ENCODE measurements at places on chromosomes 5 and 9. TPM values are rescaled to one million over a fixed set of nuclear protein-coding genes. Genes with fewer than 3 reads are reported as not detected.

SLC22A5 gene
- 5.7 TPM for total RNA-seq

TMEM252 gene
- not detected for total RNA-seq

C1QTNF2 gene
- 1.6 TPM for total RNA-seq

SEMA6A gene
- total RNA-seq: 1.5 TPM

AK1 gene
- 151 TPM for total RNA-seq

DNA sequence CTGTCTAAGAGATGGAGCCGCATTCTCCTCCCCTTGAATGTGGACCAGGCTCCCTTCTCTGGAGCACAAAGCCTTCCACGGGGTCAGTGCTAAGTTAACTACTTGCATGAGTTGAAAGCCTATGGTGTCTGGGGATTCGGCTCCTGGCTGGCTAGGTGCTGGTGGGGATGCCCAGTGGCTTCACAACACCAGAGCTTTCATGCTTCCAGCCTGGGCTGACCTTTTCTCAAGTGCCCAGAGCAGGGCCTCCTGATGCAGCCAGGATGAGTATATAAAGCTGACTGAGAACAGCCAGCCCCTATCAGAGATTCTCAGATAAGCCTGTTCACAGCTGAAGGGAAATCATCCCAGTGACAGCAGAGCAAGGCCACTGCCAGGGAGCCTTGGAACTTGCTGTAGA lies 11.8 kb downstream of the GALNT12 start:
- DNase-seq: no peak

DNA sequence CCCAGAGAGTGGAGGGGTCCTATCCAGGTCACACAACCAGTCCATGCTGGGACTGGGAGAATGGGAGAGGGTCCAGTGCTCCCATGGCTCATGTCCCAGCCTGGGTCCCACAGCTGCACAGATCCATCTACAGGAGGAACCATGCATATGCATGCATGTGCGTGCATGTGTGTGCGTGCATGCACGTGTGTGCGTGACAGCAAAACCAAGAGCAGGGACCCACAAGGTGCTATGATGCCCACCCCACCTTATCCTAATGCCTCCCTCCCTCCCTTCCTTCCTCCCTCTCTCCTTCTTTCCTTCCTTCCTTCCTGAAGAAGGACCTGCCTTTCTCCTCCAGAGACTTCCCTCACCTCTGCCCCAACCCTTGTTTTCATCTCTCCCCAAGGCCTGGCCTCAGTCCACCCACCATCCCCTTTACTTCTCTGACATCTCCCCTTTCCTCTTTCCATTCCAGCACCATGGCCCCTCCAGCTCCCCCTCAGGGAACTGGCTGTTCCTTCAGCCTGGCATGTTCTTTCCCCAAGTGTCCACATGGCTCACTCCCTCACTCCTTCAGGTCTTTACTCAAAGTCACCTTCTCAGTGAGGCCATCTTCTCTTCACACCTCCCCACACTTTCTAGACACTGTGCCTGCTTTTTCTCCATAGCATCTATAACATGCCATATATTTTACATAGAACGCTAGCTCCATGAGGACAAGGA lies 21.8 kb downstream of the AQP7 start:
- no peak for DNase-seq

DNA sequence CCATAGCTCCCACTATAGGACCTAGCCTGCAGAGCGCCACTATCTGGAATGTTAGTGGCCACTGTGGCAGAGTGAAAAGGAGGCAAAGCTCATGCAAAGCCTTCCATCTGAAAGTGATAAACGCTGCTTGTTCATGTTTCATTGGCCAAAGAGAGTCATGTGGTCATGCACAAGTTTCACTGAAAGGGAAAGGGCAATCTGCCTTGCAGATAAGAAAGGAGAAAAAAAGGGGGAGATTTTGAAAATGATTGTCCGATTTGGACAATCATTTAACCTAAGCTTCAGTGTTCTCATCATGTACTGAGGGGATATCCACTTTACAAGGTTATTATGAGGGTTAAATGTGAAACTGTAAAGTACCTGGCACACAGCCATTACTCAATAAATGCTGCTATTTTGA lies 9.0 kb upstream of the MOB3B start:
- DNase-seq: no peak

- DNase-seq: no peak
These were observed 448 bp upstream of the ZNF782 start for GRCh38 chr9:96854651-96855273.

DNA sequence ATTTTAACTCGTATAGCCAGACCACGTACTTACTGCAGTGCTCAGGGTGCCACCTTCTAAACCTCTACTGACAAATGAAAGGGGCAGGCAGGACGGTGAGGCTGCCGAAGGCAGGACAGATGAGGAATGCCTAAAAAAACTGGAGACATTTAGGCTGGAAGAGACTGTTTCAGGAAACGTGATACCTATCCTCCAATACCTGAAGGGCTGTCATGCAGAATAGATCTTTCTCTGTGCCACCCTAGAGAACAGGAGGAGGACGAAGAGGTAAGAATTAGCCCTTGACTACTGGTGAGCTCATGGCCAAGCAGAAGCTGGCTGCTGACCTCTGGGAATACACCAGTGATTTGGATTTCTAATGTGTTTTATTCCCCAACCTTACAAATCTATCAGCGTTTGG lies 139.4 kb downstream of the EFNA5 start:
- DNase-seq: no peak

- peak; percentile 85 for DNase-seq
These were observed 6.3 kb downstream of the CRHBP start for GRCh38 chr5:76958991-76959767.

- peak; percentile 13 for DNase-seq
These were observed 27.1 kb downstream of the CDH9 start for GRCh38 chr5:27011274-27011673.

DNA sequence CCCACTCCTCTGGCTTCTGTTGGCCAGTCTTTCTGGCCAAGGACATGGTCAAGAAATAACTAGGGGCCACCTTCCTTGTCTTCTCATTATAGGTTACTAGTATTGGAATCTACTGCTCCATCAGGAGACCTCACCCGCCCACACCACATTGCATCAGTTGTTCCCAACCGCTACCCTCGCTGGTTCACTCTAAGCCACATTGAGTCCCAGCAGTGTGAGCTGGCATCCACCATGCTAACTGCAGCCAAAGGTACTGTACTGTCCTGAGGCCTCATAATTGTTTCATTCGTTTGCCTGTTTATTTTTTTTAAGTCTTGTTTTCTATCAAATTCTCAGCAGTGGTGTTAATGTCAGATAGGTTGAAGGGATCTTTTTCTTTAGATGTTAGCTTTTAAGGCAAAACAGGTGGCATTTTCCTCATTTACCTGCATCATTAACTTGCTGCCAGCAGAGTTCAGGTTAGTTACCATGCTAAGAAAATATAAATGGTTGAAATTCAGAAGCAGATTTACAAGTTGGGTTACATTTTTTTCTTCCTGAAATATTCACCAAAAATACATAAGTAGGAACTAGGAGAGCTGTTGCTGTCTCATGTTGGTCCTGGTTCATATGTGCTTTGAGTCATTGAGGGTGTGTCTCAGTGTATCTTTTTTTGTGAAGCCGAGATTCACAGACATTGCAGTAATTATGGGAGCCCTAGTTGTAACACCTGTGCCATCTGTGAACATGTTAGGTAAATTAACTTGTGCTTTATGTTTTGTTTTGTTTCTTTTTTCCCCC lies 206.9 kb downstream of the ZSWIM6 start:
- DNase-seq: no peak

DNA sequence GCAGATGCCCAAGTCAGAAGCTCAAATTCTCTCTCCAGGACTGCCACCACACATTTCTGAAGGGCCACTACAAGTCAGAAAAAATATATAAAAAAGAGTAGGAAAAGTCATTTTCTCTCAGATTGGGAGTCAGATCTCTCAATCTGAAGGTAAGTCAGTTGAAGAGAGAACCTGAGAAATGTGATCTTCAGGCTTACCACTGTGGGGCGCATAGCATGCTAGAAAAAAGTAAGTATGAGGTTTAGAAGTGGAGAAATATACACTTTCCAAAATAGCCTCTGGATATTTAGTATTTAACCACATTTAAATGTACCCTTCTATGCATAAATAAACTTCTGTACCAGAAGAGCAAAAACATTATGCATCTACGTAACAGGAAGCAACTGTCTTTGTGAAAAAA lies 800.7 kb upstream of the CTNND2 start:
- peak; percentile 6 for DNase-seq

- DNase-seq: no peak
These were observed 177.4 kb downstream of the SEC61B start for GRCh38 chr9:99399474-99399873.

GRCh38 chr5:126015235-126016181 lies 407.7 kb upstream of the GRAMD2B start:
- DNase-seq: peak; percentile 22

- DNase-seq: no peak
These were observed 7.4 kb downstream of the EEIG1 start for GRCh38 chr9:127973169-127974000.

DNA sequence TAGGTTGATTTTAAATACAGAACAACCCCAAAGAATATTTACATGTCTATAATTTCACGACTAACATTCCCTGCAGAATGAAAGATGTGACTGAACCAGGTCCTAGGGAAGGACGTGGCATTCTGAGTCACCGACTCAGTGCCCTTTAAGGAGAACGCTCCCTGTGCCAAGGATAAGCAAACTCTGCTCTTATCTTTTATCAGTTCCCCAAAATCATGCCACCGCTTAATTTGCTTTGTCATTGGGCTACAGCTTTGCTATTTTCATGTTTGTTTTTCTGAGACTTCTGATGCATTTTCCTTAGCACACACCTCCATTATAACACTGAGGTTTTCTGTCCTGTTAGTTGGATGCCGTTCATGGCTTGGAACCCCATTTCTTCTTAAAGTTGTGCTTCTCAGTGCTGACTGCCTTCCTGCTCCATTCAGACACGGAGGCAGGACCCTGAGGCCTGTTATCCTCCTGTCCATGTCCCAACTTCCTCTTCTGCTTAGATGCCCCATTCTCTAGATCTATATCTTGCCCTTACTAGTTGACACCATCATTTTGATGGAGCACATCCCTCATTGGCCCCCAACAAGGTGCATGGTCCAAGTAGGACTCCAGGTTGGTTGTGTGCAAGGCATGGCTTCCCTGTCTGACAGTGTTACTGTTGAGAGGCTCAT lies 11.2 kb upstream of the SEMA4D start:
- DNase-seq: no peak

GRCh38 chr5:168883281-168883741 lies 304.1 kb upstream of the PANK3 start:
- DNase-seq: no peak

- no peak for DNase-seq
These were observed 130.5 kb upstream of the GPR151 start for GRCh38 chr5:146646441-146646840.

- no peak for DNase-seq
These were observed 141.0 kb downstream of the LHFPL2 start for GRCh38 chr5:78507531-78507930.

- DNase-seq: no peak
These were observed 43.3 kb upstream of the SLCO6A1 start for GRCh38 chr5:102542057-102542456.

DNA sequence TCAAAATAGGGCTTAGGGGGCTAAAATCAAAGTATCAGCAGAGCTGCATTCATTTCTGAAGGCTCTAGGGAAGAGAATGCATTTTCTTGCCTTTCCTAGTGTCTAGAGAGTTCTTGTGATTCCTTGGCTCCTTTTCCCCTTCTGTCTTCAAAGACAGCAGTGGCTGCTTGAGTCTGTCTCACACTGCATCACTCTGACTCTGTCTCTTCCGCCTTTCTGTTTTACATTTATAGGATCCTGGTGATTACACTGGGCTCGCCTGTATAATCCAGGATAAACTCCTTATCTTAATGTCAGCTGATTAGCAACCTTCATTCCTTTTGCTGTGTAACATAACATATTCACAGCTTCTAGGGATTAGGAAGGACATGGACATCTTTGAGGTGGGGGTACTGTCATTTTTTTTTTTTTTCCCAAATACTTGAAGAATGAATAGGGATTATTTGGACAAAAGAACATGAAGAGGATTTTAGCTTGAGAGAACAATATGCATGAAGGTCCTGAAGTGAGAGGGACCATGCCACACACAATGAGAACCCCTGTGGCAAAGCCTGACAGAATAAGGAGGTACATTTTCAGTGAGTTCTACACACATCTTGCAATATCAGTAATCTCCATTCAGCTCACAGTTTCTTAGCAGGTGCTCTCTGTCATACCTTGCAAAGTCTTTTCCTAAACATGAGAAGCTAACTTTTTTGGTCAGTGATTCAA lies 267.6 kb downstream of the FAM170A start:
- no peak for DNase-seq

- DNase-seq: peak; percentile 60
These were observed 16.7 kb upstream of the KIF27 start for GRCh38 chr9:83937861-83938455.

- DNase-seq: no peak
These were observed 291.6 kb downstream of the DOCK8 start for GRCh38 chr9:506281-506680.

- no peak for DNase-seq
These were observed 88.9 kb upstream of the CXCL14 start for GRCh38 chr5:135667673-135668072.

DNA sequence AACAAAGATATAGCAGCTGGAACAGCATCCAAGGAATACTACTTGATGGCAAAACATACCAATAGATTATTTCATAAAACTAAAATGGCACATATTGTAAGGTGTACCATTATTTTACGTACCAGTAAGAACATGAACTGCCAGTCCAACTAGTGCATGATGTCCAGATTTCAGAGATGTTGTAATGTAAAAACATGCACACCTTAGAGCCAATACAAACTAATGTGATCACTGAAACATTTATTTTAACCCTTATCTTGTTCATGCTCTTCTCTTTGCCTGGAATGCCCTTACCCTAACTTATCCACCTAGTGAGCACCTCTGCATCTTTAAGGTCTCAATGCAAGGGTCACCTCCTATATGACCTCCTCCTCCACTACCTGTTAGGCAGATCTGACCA lies 172.0 kb downstream of the GLIS3 start:
- no peak for DNase-seq

DNA sequence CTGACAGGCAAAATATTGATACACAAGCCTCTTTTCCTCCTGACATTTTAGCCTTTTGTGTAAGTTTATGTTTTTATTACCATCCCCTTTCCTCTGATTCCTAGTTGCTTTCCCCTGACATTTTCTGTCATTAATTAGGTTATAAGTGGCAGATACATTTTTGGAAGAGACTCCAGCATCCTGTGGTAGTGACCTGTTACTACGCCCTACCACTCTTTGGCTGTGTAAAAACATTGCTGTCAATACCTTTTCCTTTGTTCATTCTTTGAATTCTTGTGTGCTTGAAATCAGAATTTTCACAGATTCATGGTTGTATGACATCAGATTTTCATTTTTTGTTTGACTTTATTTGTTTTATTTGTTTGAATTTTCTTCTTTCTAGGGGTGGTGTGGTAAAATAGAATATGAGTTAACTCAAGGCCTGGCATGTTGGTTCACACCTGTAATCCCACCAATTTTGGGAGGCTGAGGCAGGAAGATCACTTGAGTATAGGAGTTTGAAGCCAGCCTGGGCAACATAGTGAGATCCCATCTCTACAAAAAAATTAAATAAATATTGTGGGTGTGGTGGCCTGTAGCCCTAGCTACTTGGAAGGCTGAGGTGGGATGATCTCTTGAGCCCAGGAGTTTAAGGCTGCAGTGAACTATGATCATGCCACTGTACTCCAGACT lies 43.4 kb downstream of the UBE2R2 start:
- no peak for DNase-seq

All from A172 (cell line).